ENCODE measurements at places on chromosomes 7 and 10. TPM values are rescaled to one million over a fixed set of nuclear protein-coding genes. Genes with fewer than 3 reads are reported as not detected.

GRCh38 chr7:138929969-138930368 is 51.2 kb downstream of the KIAA1549 start:
- DNase-seq, result no peak

DNA sequence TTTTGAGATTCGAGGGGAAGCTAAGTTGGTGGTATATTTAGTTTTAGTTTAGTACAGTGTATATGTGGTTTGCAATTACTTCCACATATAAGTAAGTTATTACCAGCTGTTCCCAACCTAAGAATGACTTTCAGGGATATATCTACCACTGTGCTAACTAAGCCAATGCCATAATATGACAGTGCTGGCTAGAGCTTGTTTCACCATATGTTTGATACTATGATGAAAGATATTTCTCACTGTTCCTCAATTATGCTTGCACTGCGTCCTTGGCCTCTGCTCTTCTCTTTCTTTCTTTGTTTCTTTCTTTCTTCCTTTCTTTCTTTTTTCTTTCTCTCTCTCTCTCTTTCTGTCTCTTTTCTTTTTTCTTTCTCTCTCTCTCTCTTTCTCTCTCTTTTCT is 113.8 kb upstream of the SKAP2 start:
- no peak for DNase-seq

- DNase-seq, result peak; percentile 9
Observed at GRCh38 chr7:155973451-155973997, 161.3 kb upstream of the SHH start.

DNA sequence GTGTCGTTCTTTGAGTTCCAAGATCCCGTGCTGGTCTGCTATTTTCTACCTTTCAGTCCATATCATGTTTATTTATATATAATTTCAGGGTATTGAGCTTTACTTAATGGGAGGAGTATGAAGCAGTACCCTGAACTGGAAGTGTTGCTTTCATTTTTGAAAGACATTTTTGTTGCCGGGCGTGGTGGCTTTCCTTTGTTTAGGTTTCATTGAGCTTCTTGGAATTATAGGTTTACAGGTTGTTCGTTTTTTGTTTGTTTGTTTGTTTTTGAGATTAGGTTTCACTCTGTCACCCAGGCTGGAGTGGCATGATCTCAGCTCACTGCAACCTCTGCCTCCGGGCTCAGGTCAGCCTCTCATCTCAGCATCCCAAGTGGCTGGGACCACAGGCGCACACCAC is 7.4 kb downstream of the ZNF487 start:
- DNase-seq, result no peak

DNA sequence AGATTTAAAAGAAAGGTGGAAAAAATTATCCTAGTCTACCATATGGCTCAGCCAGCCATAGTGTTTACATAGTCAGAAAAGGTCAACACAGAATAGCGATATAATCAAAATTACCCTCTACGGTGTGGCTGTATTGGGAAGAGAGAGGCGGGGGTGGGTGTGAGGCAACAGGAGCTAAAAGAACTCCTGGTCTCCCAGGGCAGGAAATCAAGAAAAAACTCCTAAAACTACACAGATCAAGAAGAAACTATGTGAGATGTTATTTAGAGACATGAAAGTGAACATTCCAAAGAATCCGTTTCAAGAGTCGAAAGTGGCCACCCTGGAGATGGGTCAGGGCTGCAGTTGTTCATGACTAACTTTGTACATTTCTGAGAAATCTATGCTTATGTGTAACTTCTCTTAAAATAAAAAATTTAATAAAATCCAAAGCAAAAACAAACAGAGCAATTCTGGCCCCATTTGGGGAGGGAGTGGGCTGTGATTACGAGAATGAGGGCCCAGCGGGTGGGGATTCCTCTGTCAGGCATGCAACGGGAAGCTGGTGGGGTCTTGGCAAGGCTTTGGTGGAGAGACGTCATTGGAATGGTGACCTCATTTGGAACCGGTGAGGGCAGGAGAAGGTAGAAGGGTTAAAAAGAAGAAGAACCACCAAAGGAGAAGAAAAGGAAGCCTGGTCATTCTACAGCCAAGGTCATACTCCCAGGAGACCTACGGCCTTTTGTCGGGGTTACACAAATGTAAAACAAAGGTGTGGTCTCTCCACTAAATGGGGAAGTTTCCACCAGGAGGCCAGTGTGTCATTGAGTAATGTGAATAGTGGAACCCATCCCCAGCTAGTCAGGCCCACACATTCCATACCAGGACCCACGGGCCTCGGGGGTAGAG is 71.2 kb upstream of the DUSP5 start:
- no peak for DNase-seq

- DNase-seq, result no peak
Observed at GRCh38 chr7:2859952-2860351, 15.8 kb upstream of the GNA12 start.

- no peak for DNase-seq
Observed at GRCh38 chr10:73893426-73893825, 17.5 kb upstream of the PLAU start.

DNA sequence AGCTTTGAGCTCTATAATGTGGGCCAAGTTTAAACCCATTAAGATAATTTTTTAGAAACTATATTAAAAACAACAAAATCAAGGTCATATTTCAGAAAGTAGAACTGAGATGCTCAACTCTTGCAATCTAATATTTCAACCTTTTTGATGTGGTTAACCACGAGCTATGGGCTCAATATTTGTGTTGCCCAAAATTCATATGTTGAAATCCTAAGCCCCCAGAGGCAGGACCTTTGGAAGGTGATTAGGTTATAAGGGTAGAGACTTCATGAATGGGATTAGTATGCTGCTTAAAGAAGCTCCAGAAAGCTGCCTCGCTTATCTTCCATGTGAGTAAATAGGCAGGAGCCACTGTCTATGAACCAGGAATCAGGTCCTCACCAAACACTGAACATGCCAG is 284.4 kb downstream of the CRPPA start:
- DNase-seq, result no peak

DNA sequence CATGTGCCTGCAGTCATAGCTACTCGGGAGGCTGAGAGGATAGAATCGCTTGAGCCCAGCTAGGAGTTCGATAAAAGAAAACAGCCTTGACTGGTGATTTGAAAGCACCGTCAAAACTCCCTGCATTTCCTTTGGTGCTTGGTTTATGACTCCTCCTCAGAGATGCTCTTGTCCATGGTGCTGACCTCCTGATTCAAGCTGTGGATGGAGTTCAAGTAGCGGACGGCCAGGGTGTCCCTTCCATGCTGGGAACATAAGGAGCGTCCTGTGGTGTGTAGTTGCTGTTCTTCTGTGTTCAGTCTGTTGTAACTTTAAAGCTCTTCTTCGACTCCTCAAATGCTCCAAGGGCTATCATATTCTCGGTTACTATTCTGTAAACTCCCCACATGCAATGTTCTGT is 382.5 kb upstream of the KIAA1217 start:
- DNase-seq, result no peak

- DNase-seq, result no peak
Observed at GRCh38 chr7:74074770-74075169, 8.8 kb upstream of the LIMK1 start.

DNA sequence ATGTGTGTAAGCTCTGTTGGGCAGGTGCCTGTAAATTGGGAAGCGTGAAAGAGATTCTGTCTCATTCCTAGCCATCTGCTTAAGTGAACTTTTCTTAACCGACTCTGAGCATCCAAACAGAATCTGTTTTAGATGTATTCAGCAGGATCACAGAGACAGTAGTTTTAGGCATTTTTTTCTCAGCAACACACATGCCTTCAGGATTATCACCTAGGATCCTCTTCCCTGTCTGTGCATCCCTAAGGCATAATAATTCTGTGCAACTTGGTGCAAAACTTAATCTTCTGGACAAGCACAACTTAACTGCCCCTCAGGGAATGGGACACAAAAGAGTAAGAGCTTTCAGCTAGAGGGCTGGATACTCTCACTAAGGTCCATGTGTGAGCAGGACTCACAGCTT is 284.8 kb downstream of the C7orf25 start:
- DNase-seq, result no peak

DNA sequence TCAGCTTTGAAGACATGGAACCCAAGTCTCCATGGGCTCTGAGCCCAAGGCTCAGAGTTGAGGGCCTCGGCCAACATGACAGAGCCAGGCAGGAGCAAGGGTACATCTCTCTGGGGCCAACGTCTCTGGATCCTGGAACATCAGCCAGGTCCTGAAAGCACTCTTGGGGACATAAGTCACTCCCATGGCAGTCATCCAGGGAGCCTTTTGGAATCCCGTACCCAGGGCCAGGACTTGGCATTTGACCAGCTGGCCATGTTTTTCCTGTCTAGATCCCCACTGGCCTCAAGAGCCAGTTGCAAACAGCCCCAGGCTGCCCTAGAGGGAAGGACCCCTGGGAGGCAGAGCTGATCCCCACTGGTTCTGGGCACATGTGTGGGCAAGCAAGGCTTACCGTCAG is 4.3 kb upstream of the CXCL12 start:
- DNase-seq, result peak; percentile 84

GRCh38 chr7:158442260-158442659 is 145.4 kb downstream of the PTPRN2 start:
- DNase-seq, result no peak

- no peak for DNase-seq
Observed at GRCh38 chr10:111338805-111339204, 262.0 kb downstream of the ADRA2A start.

DNA sequence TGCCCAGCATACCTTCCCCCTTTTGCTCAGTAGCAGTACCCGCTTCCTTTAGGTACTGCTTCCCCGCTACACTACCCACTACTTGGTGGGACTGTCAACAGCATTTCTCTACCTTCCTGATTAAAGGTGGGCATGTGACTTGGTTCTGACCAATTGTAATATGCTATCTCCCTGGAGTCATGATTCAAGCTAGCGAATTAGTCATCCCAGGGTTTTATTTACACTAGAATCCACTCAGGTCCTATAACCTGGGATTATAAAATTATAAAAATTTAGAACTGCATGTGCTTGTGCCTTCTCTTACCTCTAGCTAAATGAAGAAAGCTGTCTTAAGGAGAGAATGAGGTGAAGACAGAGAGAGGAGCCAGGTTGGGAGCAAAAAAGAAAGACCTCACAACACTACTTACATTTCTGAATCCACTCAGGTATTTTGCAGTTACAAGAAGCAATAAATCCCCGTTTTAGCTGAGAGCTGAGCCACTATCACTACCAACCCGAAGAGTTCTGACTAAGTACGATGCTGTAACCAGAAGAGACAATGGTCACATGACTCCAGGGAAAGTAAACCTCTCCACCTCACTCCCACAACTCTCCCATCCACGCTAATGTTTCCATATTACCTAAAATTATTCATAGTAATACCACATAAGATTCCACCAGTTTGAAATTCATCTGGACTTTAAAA is 9.7 kb downstream of the GBX1 start:
- DNase-seq, result no peak

DNA sequence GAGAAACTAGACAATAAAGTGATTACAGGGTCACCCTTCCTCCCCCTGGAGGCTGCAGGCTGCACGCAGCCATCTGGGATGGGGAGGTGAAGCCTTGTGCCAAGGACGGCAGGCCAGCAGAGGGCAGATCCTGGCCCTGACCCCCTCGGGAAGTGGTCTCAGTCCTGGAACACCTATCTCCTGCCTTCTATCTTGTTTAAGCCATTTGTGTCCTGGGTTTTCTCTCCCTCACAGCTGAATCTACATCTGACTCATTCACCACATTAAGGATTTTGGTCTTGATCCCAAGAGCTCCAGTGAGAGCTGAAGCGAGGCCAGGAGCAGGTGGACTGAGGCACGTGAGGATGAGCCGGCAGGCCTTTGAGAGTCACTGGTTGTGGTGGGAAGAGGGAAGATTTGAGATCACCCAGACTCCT is 16.4 kb upstream of the PARP12 start:
- no peak for DNase-seq

GRCh38 chr7:17530244-17530643 is 231.8 kb downstream of the AHR start:
- peak; percentile 11 for DNase-seq

- DNase-seq, result no peak
Observed at GRCh38 chr7:72015136-72015535, 397.0 kb downstream of the CALN1 start.

- no peak for DNase-seq
Observed at GRCh38 chr10:125340903-125341302, 180.5 kb upstream of the CTBP2 start.

DNA sequence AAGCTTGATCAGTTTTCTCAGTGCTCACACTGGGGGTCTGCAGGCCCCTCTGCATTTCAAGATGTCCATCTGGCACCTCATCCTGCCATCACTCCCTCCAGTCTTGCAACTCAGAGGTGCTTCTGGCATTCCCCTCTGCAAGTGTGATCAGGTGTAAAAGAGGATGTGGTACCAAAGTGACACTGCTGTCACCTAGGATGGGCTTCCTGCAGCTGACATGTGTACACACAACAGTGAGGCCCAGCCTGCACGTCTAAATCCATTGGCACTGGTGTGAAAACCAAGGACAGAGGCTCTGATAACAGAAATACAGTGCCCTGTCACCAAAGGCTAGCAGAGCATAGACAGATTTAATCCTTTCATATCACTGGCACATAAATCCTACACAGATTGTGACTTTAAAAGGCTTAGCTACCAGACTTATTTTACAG is 162.5 kb upstream of the CELF2 start:
- DNase-seq, result peak; percentile 16

GRCh38 chr10:33215154-33215553 is 119.3 kb downstream of the NRP1 start:
- no peak for DNase-seq

GRCh38 chr7:36657036-36657660 is 67.1 kb downstream of the AOAH start:
- no peak for DNase-seq

- DNase-seq, result peak; percentile 52
Observed at GRCh38 chr10:127926455-127926854, 19.6 kb downstream of the PTPRE start.

- DNase-seq, result peak; percentile 34
Observed at GRCh38 chr10:78515038-78515872, 481.6 kb downstream of the RPS24 start.

Gene CCDC146
- 11.4 TPM for total RNA-seq

Gene TBC1D12
- total RNA-seq, result 7.0 TPM

Gene TCERG1L
- total RNA-seq, result not detected

Gene FEZF1
- total RNA-seq, result not detected

Gene SUN3
- total RNA-seq, result not detected

Gene FGL2
- total RNA-seq, result 31.2 TPM

Gene KLLN
- 0.42 TPM for total RNA-seq

Gene NAPEPLD
- 7.4 TPM for total RNA-seq

Gene ZNF488
- total RNA-seq, result not detected

Gene GPR26
- total RNA-seq, result not detected

Gene MINPP1
- 6.7 TPM for total RNA-seq

Gene GRM3
- 0.49 TPM for total RNA-seq
